Activated naive CD4-positive, alpha-beta T cell treated with anti-CD3 and anti-CD28 coated beads for 36 hours (primary cell): ENCODE measurements at places on chromosomes 12 and 14.

- DNase-seq, result no peak
Measured at GRCh38 chr14:49206828-49207227, 379.4 kb downstream of the RPS29 start.

GRCh38 chr14:91098591-91098990 is 15.3 kb upstream of the DGLUCY start:
- DNase-seq, result no peak

- DNase-seq, result no peak
Measured at GRCh38 chr12:112239881-112240280, 114.5 kb downstream of the TRAFD1 start.

DNA sequence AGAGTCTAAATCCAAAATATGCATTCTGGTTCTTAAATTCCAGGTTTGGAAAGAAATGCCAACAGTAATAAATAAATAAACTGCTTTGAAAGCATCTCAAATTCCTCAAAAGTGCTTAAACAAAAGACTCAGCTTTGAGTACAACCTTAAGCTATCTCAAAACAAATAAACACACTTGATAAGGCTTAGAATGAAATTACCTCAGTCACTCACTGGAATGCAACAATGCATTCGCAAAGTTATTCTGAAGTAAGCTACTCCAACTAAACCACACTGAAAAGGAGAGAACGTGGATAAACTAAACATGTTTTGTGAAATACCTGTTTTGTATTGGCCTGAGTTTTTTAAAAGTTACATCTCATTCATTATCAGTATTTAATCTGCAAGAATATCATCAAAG is 1.2 kb downstream of the SPTSSA start:
- no peak for DNase-seq

- no peak for DNase-seq
Measured at GRCh38 chr12:66976526-66976925, 292.6 kb upstream of the CAND1 start.

GRCh38 chr14:51674294-51675002 is 22.7 kb downstream of the FRMD6 start:
- DNase-seq, result no peak

DNA sequence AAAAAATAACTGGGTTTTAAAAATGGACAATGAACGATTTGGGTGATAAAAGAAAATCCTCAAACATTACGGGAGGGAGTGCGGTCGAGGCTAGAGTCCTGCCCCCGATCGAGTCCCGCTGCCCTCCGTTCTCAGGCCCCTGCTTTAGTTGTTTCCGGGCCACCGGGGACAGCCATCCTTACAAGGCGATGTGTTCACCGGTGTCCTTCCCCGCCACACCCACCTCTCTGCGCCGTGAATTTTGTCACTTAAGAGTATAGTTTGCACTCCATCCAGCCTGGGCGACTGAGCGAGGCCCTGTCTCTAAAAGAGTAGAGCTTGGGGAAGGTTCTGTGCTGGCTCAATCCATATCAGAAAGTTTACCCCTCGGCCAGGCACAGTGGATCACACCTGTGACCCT is 2.9 kb downstream of the ULK1 start:
- DNase-seq, result no peak

- DNase-seq, result peak; percentile 12
Measured at GRCh38 chr12:102702447-102703114, 214.5 kb downstream of the PAH start.
